ENCODE measurements at places on chromosomes 1 and 21.

- no peak for DNase-seq
- H3K27ac ChIP-seq: no peak overlapping the region
- H3K4me1 ChIP-seq: no peaks in the 10 kb centered on the region
- peaks cover 98% of the 10 kb centered on the region for H3K36me3 ChIP-seq
- H3K27me3 ChIP-seq: no peaks in the 10 kb centered on the region
- H3K4me3 ChIP-seq: no peak overlapping the region
Observed at GRCh38 chr1:214658785-214659184, 55.8 kb downstream of the CENPF start.

DNA sequence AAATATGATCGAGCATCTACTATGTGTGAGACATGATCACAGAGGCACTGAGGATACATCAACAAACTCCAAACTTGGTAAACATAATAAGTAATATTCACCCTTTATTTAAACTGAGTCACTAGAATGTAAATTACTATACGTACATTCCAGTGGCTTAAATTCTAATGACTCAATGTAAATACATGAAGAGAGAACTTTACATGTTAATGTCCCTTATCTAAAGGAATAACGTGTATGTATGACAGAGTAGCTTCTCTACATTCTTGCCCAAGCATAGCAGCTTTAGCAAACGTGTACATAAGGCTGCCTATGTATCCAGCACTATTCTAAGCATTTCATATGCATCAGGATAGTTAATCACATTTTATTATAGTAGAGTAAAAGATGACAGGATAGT, 111.8 kb upstream of the CYYR1 start:
- H3K36me3 ChIP-seq: no peaks in the 10 kb centered on the region
- H3K4me3 ChIP-seq: no peak overlapping the region
- no peak overlapping the region for H3K27ac ChIP-seq
- H3K27me3 ChIP-seq: no peaks in the 10 kb centered on the region
- H3K4me1 ChIP-seq: no peaks in the 10 kb centered on the region

DNA sequence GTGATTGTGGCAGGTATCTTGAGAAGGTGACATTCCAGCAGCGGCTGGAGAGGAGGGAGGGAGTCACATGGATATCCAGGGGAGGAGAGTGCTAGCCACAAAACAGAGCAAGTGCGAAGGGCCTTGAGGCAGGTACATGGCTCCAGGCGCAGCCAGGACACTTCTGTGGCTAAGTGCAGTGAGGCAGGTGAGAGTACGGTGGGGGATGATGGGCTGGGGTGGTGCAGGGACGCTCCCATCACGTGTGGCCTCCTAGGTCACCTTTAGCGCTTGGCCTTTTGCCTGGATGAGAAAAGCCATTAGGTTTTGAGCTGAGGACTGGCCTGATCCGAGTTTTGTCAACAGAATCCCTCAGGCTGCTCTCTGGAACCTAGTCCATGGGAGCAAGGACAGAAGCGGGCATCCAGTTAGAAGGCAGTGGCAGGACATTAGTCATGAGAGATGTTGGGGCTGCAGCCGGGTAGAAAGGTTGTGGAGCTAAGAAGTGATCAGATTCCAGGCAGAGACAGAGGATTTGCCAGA, 31.6 kb downstream of the SMYD2 start:
- DNase-seq: no peak
- H3K27ac ChIP-seq: no peak overlapping the region
- H3K4me3 ChIP-seq: no peak overlapping the region
- no peaks in the 10 kb centered on the region for H3K36me3 ChIP-seq

- no peaks in the 10 kb centered on the region for H3K36me3 ChIP-seq
- peaks cover 6% of the 10 kb centered on the region for H3K4me1 ChIP-seq
- H3K4me3 ChIP-seq: no peak overlapping the region
- DNase-seq: no peak
- H3K27ac ChIP-seq: no peak overlapping the region
Observed at GRCh38 chr1:64701071-64701470, 43.8 kb upstream of the RAVER2 start.

- H3K4me1 ChIP-seq: peaks cover 2% of the 10 kb centered on the region
- no peak overlapping the region for H3K27ac ChIP-seq
- H3K36me3 ChIP-seq: peaks cover 10% of the 10 kb centered on the region
Observed at GRCh38 chr1:109573785-109574184, 25.4 kb downstream of the GNAI3 start.

- DNase-seq: no peak
- H3K4me3 ChIP-seq: no peak overlapping the region
- no peak overlapping the region for H3K27ac ChIP-seq
- no peaks in the 10 kb centered on the region for H3K4me1 ChIP-seq
- H3K27me3 ChIP-seq: no peaks in the 10 kb centered on the region
- H3K36me3 ChIP-seq: no peaks in the 10 kb centered on the region
Observed at GRCh38 chr1:61504852-61505390, 220.0 kb downstream of the TM2D1 start.

DNA sequence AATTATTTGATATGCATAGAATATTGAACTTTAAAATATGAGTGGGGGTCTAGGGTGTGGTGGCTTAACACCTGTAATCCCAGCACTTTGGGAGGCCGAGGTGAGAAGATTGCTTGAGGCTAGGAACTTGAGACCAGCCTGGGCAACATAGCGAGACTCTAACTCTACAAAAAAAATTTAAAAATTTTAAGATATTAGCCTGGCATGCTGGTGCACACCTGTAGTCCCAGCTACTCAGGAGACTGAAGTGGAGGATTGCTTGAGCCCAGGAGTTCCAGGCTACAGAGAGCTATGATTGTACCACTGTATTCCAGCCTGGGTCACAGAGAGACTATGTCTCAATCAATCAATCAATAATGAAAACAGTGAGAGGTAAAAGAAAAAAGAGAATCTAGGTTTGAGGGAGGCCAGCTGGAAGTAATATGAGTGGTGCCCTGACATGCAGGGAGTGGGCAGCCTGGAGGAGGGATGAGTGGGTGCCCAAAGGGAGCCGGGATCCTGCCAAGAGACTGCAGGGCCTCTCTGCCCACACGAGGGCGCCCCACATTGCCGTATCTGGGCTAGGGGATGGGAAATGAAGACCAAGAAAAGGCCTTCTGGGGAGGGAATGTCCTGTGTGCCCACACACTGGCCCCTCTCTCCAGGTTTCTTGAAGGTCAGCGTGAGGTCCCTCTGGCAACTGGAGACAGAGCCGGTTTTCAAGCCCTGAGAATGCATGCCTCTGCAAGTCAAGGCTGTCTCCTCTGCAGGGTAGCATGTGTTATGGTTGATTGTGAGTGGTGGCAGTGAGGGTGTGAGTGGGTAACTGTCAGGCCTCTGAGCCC, 93.9 kb upstream of the PPM1J start:
- H3K4me3 ChIP-seq: no peak overlapping the region
- peak overlapping the region; percentile 4 for H3K27ac ChIP-seq
- H3K4me1 ChIP-seq: peaks cover 13% of the 10 kb centered on the region
- H3K27me3 ChIP-seq: no peaks in the 10 kb centered on the region

DNA sequence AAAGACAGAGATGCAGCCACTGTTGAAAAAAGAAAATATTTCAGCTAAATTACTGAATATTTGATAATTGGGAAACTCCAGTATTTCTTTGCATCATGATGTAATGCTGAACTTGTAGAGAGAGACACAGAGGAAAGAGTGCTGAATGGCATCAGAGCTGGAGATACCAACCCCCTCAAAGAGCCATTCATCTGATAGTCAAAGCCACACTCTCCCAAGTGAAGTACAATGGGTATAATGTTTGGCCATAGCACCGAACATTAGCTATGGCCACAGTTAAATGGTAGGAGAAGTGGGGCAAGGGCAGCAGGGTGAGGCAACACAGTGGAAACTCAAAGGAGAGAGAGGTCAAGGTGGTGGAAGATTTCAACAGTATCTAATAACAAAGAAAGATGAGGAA, 107.5 kb upstream of the TNFSF4 start:
- H3K36me3 ChIP-seq: no peaks in the 10 kb centered on the region
- no peaks in the 10 kb centered on the region for H3K27me3 ChIP-seq
- H3K4me3 ChIP-seq: no peak overlapping the region
- H3K27ac ChIP-seq: no peak overlapping the region

DNA sequence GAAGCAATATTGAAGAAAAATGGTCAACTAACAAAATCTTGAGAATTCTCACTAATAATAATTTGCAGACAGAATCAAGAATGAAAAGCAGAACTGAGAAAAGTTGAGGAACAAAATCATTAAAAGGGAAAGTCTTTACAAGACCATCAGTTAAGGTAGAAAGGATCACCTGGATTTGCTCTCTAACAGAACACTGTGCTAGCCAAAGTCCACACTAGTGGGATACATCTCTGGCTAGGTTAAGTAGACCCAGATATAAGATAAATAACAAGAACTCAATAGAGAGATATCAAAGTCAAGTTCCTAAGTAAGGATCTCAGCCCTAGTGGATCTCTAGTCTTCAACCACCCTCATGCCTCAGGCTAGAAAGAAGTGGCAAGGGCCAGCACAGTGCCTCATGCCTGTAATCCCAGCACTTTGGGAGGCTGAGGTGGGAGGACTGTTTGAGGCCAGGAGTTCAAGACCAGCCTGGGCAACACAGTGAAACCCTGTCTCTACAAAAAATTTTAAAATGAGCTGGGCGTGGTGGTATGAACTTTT, 19.6 kb downstream of the IPP start:
- H3K27ac ChIP-seq: no peak overlapping the region
- H3K4me3 ChIP-seq: no peak overlapping the region
- H3K4me1 ChIP-seq: no peaks in the 10 kb centered on the region
- no peaks in the 10 kb centered on the region for H3K27me3 ChIP-seq
- no peak for DNase-seq

DNA sequence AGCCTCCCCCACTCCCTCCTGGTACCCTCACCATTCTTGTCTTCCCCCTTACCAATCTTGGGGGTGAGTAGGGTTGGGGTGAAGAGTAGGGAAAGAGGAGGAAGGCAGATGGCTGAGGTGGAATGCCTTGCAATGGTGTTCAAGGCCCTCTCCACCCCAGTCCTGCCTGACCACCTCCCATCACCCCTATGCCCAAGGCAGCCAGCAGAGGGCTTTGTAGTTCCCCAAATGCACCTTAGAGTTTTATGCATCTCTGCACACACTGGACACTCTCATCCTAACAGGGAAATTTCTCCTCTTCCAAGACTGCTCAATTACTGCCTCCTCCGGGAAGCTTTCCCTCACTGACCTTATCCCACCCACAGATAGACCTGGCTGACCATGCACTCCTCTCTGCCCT, 15.4 kb downstream of the KIF17 start:
- H3K27me3 ChIP-seq: no peaks in the 10 kb centered on the region
- no peak overlapping the region for H3K4me3 ChIP-seq
- H3K27ac ChIP-seq: no peak overlapping the region

GRCh38 chr1:242556276-242556675, 31.8 kb upstream of the PLD5 start:
- H3K36me3 ChIP-seq: no peaks in the 10 kb centered on the region
- H3K4me3 ChIP-seq: no peak overlapping the region
- H3K27me3 ChIP-seq: no peaks in the 10 kb centered on the region
- no peak overlapping the region for H3K27ac ChIP-seq
- DNase-seq: no peak
- no peaks in the 10 kb centered on the region for H3K4me1 ChIP-seq

GRCh38 chr21:23017989-23018388, 2019.8 kb downstream of the NCAM2 start:
- H3K27ac ChIP-seq: no peak overlapping the region
- DNase-seq: no peak
- no peak overlapping the region for H3K4me3 ChIP-seq
- H3K36me3 ChIP-seq: no peaks in the 10 kb centered on the region
- no peaks in the 10 kb centered on the region for H3K4me1 ChIP-seq

DNA sequence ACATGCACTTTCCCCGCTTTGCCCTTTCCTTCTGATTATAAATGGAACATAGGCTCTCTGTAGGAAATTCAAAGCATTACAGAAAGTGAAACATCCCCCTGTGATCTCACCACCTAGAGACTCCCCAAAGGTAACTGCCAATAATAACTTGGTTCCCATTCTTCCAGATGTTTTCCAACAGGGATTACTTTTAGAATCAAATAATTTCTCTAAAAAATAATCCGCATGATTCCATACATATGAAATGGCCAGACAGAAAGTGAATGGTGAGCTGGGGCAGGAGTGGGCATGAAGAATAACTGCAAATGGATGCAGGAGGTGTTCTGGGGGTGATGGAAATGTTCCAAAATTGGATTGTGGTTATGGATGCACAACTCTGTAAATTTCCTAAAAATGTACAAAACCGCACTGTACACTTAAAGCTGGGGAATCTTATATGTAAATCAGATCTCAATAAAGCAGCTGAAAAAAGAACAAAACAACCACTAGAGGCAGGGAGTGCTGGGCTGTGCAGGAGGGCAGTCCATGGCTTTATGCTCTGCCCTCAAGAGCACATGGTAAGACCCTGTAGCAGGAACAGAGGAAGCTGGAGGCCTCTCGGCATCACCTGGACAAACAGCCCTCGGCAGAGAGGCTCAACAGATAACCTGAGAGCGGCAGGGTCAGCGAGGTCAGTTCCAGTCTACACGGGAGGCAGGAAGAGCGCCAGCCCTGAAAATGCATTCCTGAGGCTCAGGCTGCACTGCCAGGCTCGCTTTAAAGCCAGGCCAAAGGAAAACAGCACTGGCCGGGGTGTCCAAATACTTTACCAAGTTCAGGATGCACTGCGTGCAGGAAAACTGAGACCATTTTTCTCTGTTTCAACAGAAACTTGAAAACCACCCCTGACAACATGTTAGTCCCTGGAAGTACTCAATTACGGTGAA, 39.7 kb downstream of the CAPZB start:
- H3K4me1 ChIP-seq: peaks cover 7% of the 10 kb centered on the region
- no peak for DNase-seq
- H3K27me3 ChIP-seq: no peaks in the 10 kb centered on the region

DNA sequence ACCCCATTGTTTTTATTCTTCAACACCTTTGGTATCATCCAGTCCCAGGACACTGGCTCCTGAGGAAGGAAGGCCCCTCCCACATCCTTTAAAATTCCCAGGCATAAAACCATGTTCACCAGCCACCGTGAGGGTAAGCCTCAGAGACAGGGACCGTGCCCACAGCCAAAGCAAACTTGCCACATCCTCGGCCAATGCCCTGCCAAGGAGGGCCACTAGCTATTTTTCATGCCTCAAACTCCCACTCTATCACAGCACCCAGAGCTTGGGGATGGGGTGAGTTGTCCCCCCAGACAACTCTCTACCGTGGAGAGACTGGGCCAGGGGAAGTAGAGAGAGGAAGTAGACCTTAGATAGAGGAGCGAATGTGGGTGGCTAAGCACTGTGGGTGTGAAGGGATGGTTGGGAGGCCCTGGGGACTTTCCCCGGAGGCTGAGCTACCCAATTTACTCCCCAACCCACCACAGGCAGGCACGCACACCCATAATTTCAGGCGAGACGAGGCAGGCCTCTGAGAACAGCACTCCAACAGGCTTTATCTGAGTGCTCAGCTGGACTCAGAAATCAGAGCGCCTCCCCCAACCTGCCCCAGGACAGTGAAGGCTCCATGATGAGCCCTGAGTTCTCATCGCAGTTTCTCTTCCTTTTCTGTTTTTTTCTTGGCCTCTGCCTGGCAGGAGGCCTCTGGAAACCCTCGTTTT, 15.9 kb upstream of the BTG2 start:
- 0 out of 2 replicates have a peak overlapping the region, but pooled peaks have one; percentile 49 for H3K27ac ChIP-seq
- H3K4me1 ChIP-seq: peaks cover 20% of the 10 kb centered on the region
- no peak for DNase-seq
- no peak overlapping the region for H3K4me3 ChIP-seq
- no peaks in the 10 kb centered on the region for H3K36me3 ChIP-seq
- peaks cover 16% of the 10 kb centered on the region for H3K27me3 ChIP-seq

Measured in H1 (cell line).